Mesothelial cell of epicardium (in vitro differentiated cells): ENCODE measurements at places on chromosomes 13 and 19.

DNA sequence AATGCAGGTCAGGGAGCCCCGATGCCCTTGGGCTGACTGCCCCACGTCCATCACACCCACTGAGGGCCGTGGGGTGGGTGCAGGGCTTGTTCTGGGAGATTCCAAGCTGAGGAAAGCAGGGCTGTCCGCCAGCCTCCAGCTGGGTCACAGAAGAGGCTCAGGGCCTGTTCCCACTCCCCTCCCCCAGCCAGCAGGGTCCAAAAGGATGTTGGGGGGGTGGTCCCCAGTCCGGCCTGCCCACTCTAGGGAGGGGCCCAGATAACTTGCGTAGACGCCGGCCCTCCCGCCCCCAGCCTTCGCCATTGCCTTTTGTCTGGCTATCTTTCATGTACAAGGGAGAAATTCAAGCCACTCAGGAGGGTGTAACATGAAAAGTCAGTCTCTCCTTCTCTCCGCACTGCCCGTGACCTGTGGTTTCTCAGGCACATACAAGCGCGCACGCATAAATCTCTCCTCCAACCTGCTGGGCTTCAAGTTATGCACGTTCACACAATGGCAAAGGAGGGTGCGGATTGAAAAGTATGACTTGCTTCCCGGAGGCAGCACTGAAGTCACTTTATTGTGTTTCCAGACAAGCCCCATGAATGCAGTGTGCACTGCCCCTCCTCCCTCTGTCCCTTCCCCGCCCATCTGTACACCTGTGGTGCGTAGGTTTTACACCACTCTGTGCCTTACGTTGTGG is 20.2 kb downstream of the CARM1 start:
- DNase-seq: no peak

GRCh38 chr13:49368688-49369087 is 75.2 kb downstream of the CAB39L start:
- no peak for DNase-seq

GRCh38 chr13:100361504-100361903 is 227.1 kb downstream of the GGACT start:
- no peak for DNase-seq

- no peak for DNase-seq
Measured at GRCh38 chr13:114226088-114226487, 8.6 kb upstream of the CDC16 start.

DNA sequence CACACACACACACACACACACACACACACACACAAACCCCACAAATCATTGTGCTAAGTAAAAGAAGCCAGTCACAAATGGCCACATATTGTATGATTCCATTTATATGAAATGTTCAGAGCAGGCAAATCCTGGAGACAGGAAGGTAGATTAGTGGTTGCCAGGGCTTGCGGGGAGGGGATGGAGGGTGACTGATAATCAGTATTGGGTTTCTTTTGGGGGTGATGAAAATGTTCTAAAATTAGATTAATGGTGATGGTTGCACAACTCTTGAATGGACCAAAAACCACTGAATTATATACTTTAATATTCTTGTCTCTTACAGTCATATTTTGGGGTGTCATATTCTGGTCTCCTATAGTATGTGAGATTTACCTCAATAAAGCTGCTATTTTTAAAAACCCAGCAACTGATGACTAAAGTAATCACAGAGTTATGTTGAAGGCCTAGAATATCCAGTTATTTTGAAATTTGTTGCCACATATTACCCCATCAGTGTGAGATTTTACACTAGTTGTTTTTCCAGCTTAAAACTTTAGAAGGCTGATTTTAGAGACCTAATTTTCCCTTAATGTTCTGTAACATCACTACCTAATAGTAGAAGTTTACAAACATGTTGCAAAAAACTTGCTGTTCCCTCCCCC is 20.3 kb downstream of the FLT1 start:
- DNase-seq: no peak

DNA sequence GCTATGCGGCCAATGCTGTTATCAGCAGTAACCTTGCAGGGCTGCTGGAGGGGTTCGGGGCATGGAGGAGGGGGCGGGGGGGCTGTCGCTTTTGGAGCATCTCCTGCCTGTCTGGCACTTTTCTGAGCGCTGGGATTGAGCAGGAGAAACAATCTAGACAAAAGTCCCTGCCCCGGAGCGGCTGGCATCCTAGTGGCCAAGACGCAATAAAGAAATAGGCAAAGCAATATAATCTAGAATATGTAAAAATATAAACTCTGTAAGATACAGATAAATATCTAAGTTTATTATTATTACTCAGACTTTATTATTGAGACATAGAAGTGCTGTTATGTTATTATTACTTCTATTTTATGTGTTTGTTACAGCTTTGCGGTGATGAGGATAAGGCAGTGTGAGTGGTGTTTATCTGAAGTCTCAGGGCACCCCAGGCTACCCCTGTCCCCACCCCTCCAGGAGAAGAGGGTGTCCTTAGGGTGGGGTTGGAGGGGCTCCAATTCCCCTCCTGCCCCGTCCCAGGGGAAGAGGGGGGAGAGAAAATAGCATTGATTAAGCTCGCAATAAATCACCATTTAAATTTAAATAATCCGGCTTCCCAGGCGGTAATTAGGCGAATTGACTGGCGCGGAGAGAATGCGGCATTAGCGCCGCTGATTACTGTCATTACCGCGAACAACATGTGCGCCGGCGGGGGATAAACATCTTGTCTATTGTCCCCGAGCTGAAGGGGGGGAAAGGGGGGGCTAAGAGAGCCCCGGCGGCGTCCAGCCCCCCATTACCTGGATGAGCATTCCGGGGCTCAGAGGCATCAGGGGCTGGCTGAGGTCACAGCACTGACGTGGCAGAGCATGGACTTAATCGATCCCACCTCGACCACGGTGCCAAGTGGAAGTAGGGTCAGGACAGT is 3.2 kb downstream of the NPAS1 start:
- no peak for DNase-seq

DNA sequence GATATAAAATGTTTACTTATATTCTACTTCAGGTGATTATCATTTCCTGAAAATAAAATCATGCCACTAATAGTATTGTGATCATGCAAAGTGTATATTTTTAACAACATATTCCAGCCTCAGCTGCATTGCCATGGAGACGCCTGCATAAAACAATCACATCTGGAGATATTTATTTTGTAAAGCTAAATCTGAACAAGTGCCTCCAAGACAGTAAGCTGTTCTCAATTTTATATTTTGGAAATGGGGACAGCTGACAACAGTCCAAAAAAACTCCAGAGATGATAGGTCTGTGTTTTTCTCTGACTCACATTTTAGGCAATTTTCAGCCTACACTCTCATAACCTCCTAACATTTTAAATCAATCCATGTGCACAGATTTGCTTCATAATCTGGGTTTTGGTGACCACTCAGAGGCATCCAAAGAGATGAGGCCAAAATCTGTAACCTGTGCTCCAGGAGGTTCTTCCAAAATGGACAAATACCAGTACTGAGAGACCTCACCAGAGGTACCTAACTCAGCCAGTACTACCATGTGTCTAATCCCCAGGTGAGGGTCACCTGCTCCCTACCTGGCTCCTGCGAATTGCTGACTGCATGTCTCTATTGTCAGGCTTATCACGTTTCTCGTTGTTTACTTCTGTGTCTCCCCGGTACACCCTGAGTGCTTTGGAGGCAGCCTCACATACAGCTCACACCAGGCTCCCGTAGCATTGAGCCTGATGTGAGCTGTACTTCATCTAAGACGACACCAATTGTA is 62.7 kb downstream of the COL4A1 start:
- DNase-seq: no peak

GRCh38 chr13:80475718-80476117 is 134.8 kb upstream of the SPRY2 start:
- DNase-seq: no peak

DNA sequence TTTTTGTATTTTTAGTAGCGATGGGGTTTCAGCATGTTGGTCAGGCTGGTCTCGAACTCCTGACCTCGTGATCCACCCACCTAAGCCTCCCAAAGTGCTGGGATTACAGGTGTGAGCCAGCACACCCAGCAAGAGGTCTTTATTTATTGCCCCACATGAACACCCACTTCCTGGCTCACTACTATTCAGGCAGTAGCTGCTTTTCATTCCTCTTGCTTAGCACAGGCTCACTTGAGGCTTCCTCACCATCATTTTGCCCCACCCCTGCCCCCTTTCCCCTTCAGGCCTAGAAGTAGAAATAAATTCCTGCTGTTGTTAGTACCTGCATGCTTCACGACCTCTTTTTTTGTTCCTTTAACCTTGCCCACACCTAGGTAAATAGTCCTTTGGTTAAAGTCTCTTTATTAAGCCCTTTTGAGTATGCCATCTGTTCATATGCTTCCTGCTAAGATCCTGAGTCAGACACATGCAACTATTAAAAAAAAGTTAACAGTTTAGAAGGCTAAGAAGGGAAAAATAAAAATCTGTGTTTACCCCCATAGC is 33.5 kb upstream of the ITM2B start:
- no peak for DNase-seq

- DNase-seq: no peak
Measured at GRCh38 chr13:107421028-107421427, 794.3 kb downstream of the LIG4 start.

GRCh38 chr13:60267498-60268202 is 103.9 kb upstream of the DIAPH3 start:
- no peak for DNase-seq

GRCh38 chr13:91247768-91248167 is 99.7 kb upstream of the MIR17HG start:
- no peak for DNase-seq

DNA sequence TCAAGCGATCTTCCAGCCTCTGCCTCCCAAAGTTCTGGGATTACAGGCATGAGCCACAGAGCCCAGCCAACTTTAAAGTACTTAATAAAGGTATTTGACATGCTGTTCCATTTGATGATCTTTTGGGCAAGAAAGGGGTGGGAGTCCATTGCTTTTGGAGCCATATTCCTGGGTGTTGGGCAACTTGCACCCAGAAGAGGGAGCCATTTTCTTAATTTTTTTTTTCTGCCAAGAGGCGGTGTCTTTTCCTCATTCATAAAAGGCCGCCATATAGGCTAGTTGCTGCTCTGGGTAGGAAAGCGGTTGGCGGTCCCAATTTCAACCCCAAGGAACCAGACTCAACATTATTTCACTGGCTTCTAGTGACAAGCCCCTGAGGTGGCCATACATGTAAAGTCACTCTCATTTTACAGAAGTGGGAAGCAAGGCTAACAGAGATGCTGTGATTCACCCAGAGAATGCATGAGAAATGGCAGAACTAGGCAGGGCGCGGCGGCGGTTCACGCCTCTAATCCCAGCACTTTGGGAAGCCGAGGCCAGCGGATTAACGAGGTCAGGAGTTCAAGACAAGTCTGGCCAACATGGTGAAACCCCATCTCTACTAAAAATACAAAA is 139.6 kb downstream of the CACNA1A start:
- DNase-seq: no peak

- no peak for DNase-seq
Measured at GRCh38 chr13:31747291-31747690, 8.0 kb downstream of the RXFP2 start.

DNA sequence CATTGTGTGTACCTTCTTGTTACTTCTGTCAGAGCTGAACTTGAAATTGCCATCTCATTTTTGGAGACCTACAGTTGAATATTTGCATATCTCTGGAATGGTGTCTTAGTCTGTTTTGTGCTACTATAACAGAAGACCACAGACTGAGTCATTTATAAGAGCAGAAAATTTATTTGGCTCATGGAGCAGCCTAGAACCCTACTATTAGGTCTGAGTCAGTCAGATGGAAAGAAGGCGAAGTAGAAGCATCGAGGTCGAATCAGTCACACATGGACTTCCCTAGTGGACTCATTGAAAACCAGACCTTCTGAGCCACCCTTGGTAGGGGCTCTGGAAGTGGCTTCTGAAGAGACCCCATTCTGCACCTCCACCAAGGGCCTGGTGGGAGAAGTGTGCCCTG is 33.9 kb upstream of the TPT1 start:
- DNase-seq: no peak

DNA sequence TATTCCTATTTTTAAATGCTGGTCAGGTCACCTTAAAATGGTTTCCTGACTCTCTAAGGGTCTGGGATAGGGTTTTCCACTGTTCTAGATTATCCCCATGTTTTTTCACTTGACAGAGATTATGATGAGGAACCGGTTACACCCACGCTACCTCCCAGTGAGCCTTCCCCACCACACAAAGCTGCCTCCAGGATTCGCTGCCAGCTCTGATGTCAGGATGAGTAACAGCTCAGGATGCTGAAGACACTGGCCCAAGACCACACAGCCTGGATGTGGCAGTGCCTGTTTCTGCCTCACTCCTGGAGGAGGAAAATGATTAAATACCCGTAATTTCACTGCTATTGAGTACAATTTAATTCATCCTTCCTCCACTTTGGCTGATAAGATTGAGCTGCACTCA is 22.9 kb downstream of the ZNF114 start:
- no peak for DNase-seq

- no peak for DNase-seq
Measured at GRCh38 chr13:22757530-22758120, 423.2 kb upstream of the SGCG start.

- no peak for DNase-seq
Measured at GRCh38 chr13:51981355-51981754, 29.9 kb downstream of the ATP7B start.

DNA sequence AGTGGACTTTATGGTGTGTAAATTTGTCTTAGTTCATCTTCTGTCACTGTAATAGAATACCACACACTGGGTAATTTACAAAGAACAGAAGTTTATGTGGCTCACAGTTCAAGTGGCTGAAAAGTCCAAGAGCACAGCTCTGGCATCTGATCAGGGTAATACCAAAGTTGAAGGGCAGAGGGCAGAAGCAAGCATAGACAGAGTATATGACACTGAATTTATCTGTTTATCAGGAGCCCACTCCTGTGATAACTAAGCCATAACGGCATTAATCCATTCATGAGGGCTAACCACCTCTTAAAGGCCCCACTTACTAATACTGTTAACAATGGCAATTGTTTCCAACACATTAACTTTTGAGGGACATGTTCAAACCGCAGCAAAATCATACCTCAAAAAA is 4.0 kb upstream of the RFXAP start:
- DNase-seq: no peak

- DNase-seq: no peak
Measured at GRCh38 chr13:27383104-27383921, 41.1 kb upstream of the GTF3A start.

- no peak for DNase-seq
Measured at GRCh38 chr13:109090796-109091195, 461.4 kb downstream of the MYO16 start.

- DNase-seq: no peak
Measured at GRCh38 chr13:36907266-36907665, 12.8 kb downstream of the SMAD9 start.

DNA sequence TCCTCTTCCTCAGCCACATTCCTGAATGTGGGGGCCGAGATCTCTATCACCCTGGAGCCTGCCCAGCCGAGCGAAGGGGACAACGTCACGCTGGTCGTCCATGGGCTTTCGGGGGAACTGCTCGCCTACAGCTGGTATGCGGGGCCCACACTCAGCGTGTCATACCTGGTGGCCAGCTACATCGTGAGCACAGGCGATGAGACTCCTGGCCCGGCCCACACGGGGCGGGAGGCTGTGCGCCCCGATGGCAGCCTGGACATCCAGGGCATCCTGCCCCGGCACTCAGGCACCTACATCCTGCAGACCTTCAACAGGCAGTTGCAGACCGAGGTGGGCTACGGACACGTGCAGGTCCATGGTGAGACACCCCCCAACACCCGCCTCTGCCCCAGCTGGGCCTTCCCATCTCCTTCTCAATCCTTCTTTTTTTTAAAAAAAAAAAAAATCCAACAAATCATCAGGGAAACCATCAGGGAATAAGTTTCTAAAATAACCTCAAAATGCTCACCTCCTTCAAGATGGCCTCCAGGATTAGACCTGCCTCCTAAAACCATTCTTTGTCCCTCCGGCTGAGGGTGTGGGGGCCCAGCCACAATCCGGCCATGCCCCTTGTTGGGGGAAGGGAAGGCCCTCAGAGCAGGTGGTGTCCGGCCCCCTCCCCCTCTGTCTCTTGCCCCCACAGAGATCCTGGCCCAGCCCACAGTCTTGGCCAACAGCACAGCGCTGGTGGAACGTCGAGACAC is 4.6 kb downstream of the CEACAM16 start:
- DNase-seq: no peak
